ENCODE measurements at places on chromosomes 4 and X. TPM values are rescaled to one million over a fixed set of nuclear protein-coding genes. Genes with fewer than 3 reads are reported as not detected.

PNMA6F gene
- total RNA-seq = not detected

FRMD7 gene
- total RNA-seq = 0.44 TPM

APOOL gene
- 19.7 TPM for total RNA-seq

NLRP2B gene
- not detected for total RNA-seq

TMEM271 gene
- total RNA-seq = not detected

PCYT1B gene
- 1.0 TPM for total RNA-seq

METAP1 gene
- total RNA-seq = 25.3 TPM

All from osteocyte (in vitro differentiated cells).